Activated naive CD4-positive, alpha-beta T cell treated with anti-CD3 and anti-CD28 coated beads for 36 hours (primary cell): ENCODE measurements at places on chromosomes 5 and 9. TPM values are rescaled to one million over a fixed set of nuclear protein-coding genes. Genes with fewer than 3 reads are reported as not detected.

ARHGEF28 gene
- total RNA-seq = not detected

GARIN3 gene
- total RNA-seq = 3.6 TPM

HAVCR2 gene
- total RNA-seq = 10.4 TPM

PAIP2 gene
- total RNA-seq = 74.3 TPM

SPINK6 gene
- not detected for total RNA-seq

SLC6A18 gene
- total RNA-seq = not detected

GRCh38 chr5:108220834-108221233, 161.1 kb downstream of the FBXL17 start:
- DNase-seq = no peak
- no peak overlapping the region for H3K4me3 ChIP-seq
- H3K4me1 ChIP-seq = peaks cover 3% of the 10 kb centered on the region
- H3K27ac ChIP-seq = no peak overlapping the region
- peaks cover 38% of the 10 kb centered on the region for H3K36me3 ChIP-seq

GRCh38 chr9:23309800-23310199, 516.2 kb downstream of the ELAVL2 start:
- no peaks in the 10 kb centered on the region for H3K4me1 ChIP-seq
- no peaks in the 10 kb centered on the region for H3K36me3 ChIP-seq
- no peak overlapping the region for H3K27ac ChIP-seq
- no peak for DNase-seq

GRCh38 chr5:173804579-173804978, 83.6 kb upstream of the CPEB4 start:
- no peaks in the 10 kb centered on the region for H3K36me3 ChIP-seq
- H3K27me3 ChIP-seq = no peaks in the 10 kb centered on the region

GRCh38 chr5:116626945-116627679, 52.5 kb upstream of the SEMA6A start:
- DNase-seq = no peak
- H3K27ac ChIP-seq = no peak overlapping the region
- H3K4me1 ChIP-seq = no peaks in the 10 kb centered on the region
- H3K4me3 ChIP-seq = no peak overlapping the region
- no peaks in the 10 kb centered on the region for H3K36me3 ChIP-seq

DNA sequence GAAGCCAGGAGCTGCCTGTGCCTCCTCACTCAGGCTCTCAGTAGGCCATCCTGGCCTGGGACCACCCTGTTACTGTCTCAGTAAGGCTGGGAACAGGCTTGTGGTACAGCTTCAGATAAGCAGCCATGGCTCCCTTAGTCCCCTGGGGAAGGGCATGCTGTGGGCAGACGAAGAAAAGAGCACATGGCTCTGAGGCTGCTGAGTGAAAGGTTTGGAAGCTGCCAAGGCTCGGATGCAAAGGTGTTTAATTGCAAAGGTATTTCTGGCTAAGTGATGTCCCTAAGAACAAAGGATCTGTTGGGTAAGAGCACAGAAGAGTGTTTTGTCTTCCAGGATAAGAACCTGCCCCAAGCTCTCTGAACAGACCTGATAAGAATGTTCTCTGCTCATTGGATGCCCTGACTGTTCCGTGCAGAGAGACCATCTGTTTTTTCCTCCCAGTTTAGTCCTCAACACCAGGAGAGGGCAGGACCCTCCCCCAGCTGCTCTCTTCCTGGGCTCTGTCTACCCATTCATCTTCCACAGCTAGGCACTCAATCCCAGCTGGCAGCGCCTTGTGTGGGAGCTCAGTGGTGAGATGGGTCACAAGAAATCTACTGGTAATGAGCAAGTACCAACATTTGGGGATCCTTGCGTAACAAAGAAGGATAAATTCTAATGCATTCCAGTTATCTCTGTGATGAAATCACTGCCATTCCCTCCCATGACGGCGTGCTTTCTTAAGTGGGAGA, 17.7 kb downstream of the ANGPTL2 start:
- H3K27ac ChIP-seq = no peak overlapping the region
- no peaks in the 10 kb centered on the region for H3K4me1 ChIP-seq
- no peaks in the 10 kb centered on the region for H3K36me3 ChIP-seq

- H3K4me3 ChIP-seq = no peak overlapping the region
- no peaks in the 10 kb centered on the region for H3K4me1 ChIP-seq
- DNase-seq = no peak
- no peaks in the 10 kb centered on the region for H3K36me3 ChIP-seq
- H3K27me3 ChIP-seq = peaks cover 7% of the 10 kb centered on the region
These were observed 8.1 kb upstream of the TENT4A start for GRCh38 chr5:6705088-6705487.

- H3K27me3 ChIP-seq = peaks cover 3% of the 10 kb centered on the region
- no peak for DNase-seq
- H3K36me3 ChIP-seq = no peaks in the 10 kb centered on the region
- no peak overlapping the region for H3K27ac ChIP-seq
- H3K4me3 ChIP-seq = no peak overlapping the region
- no peaks in the 10 kb centered on the region for H3K4me1 ChIP-seq
These were observed 46.1 kb upstream of the RIOK2 start for GRCh38 chr5:97229196-97229595.

DNA sequence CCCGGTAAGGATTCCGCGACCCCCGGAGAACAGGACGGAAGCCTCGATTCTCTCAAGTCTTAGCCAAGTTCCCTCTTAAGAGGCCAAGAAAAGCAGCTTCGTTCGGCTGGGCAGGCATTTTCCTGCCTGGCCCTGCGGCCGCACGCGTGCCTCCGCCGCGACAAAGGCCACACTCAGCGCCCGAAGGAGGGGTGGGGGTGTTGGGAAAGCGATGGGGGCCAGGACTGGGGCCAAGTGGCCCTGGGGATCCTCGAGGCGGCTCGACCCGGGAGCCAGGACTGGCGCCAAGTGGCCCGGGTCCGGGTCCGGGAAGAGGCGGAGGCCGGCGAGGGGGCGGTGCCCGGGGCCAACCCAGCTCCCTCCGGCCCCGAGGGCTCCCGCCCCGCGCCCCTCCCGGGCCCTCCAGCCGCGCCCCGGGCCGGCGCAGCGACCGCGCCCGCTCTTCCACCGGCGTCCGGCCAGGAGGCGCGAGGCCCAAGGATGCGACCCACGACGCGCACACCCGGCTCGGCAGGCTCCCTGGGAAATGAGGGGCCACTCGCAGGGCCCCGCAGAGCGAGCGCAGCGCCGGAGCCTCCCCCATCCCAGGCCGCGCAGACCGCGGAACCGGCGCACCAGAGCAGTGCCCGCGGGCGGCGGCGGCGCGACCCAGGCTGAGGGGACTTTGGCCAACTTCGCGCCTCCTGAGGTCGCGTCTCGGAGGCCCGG, 756 bp downstream of the VAV2 start:
- H3K27ac ChIP-seq = no peak overlapping the region
- H3K36me3 ChIP-seq = no peaks in the 10 kb centered on the region
- peaks cover 3% of the 10 kb centered on the region for H3K27me3 ChIP-seq
- H3K4me1 ChIP-seq = peaks cover 2% of the 10 kb centered on the region

DNA sequence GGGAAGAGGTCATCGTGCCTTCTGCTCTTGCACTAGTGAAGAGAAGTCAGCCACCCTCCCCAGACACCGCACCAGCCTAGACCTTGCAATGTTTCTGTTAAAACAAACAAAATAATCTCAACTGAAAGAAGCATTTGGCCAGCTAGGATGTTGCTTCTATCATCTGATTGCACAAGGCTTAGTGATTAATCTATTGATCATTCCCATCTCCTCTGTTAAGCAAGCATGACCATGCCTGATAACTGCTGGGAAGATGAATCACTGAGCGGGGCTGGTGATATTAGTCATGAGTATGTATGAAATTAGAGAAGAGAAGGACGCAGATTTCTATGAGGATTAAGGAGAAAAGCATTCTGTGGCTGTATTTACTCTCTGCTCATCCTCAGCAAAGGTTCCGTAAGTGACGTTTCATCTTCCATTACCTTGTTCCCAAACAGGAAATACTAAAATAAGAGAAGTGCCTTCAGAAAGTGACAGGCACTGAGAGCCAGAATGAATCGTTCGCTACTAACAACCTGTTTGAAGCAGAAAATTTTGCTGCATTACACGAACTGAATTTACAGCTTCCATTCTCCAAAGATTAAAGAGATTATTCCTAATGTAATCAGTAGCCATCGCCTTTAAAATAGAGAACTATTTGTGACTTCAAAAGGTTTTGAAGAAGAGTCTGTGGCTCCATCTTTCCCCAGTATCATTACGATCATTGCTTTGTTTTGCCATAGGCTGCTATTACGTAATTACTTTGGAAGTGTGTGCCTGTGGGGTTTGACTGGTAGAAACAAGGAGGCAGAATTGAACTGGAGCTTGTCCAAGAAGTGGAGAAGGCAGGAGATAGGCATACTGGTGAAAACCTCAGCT, 219.1 kb downstream of the MED10 start:
- no peak overlapping the region for H3K4me3 ChIP-seq
- H3K27me3 ChIP-seq = peaks cover 17% of the 10 kb centered on the region
- H3K4me1 ChIP-seq = no peaks in the 10 kb centered on the region

- no peaks in the 10 kb centered on the region for H3K4me1 ChIP-seq
- no peak for DNase-seq
- no peaks in the 10 kb centered on the region for H3K36me3 ChIP-seq
- H3K4me3 ChIP-seq = no peak overlapping the region
- no peak overlapping the region for H3K27ac ChIP-seq
These were observed 6.4 kb upstream of the DCTN4 start for GRCh38 chr5:150765011-150765798.
